AML-193 (cell line): ENCODE measurements at places on chromosomes 5 and 9.
A peak's percentile ranks its signal among the peaks of the same experiment; 100 is the strongest.

- no peak for DNase-seq
Observed at GRCh38 chr5:164742025-164742424, 1236.6 kb downstream of the MAT2B start.

GRCh38 chr9:131038256-131039128 is 29.5 kb downstream of the LAMC3 start:
- DNase-seq, result no peak

DNA sequence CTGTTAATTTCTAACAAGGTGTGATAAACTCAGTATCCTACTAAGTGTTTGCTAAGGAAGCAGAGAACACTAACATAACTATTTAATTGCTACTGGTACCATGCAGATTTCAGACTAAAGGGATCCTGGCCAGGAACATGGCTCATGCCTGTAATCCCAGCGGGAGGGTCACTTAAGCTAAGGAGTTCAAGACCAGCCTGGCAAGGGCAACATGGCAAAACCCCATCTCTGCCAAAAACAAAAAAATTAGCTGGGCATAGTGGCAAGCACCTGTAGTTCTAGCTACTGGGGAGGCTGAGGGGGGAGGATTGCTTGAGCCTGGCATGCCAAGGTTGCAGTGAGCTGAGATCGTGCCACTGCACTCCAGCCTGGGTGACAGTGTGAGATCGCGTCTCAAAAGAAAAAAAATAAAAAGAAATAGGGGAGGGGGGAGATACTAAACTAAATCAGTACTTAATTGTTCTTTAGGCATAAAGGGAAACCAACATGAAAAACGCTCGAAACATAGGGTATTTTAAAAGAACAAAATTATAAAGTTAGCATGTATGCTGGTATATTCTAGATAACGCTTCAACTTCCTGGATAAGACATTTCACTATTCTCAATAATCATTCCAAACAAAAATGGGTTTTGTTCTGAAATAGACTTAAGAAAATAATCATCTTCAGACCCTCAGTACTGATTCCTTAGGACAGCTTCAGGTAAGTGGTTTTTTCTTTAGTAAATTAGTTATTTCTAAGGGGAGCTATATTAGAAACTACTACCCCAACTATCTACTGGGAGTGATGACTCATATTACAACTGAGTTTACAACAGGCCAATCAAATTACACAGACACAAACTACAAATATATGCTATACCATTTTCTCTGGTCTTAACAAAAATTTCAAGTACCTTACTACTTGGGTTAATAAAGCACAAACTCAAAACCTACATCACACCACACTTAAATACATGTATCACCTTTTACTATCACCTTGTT is 3.5 kb downstream of the PANK3 start:
- no peak for DNase-seq

DNA sequence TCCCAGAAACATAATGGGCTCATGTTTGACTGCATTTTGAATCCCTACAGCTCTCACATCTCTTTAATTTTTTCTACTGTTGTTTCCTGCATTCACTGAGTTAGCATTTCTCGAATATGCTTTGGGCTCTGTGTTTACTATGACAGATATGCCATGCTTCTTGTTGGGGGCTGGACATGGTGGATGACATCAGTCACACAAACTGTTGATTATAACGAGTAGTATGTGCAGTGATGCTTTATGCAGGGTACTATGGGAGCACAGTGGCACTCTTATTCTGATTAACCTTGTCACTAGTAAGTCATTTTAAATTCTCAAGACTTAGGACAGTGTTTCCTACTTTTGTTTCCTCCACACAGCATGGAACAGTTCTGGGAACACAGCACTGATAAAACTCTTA is 295.4 kb upstream of the ZNF608 start:
- no peak for DNase-seq

DNA sequence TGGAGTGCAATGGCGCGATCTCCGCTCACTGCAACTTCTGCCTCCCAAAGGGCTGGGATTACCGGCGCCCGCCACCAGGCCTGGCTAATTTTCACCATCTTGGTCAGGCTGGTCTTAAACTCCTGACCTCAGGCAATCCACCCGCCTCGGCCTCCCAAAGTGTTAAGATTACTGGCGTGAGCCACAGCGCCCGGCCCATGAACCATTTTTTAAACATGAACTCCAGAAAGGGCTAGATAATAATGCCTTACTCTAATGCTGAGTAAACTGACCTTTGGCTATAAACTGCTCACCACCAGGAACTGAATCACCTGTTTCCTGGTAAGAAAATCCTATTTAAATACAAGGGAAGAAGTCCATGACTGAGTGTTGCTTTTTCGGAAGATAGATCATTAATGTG is 23.2 kb upstream of the DAB2 start:
- DNase-seq, result no peak

DNA sequence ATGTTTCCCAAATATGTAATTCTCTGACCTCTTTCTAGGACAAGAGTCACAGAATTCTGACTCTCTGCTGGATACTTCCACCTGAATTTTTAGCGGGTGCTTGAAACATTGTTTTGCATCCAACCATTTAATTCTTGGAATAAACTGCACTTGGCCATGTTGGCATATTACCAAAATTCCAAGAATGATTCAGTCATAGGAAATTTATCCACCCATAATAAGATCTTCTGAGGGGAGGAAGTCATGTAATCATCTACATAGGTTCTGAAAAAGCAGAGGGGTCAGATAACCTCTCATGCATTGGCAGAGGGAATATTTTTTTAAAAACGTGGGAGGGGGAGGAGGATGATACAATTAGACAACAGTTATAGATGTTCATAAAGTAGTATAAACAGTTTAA is 156.9 kb downstream of the PAM start:
- DNase-seq, result no peak

DNA sequence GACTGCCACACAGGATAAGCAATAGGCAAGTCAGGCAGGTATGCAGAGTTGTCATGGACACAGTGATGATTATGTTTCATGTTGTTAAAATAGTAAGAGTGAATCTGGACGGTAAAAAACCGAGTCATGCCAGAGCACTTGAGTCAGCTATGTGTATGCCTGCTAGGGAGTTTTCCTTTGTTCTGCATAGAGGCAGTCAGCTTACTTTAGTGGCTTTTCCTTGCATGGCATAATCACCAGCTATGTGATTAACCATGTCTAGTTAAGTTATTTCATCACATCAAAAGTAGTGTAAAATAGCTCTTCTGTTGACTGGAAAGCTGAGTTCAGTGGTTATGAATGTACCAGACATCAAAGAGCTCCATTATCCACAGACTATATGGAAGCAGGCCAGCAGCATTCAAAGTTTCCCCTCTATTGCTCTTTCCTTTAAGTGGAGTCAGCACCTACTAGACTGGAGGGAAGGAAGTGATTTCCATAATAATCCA is 989.8 kb downstream of the TLE1 start:
- no peak for DNase-seq

GRCh38 chr5:125298746-125299379 is 552.4 kb upstream of the ZNF608 start:
- no peak for DNase-seq

DNA sequence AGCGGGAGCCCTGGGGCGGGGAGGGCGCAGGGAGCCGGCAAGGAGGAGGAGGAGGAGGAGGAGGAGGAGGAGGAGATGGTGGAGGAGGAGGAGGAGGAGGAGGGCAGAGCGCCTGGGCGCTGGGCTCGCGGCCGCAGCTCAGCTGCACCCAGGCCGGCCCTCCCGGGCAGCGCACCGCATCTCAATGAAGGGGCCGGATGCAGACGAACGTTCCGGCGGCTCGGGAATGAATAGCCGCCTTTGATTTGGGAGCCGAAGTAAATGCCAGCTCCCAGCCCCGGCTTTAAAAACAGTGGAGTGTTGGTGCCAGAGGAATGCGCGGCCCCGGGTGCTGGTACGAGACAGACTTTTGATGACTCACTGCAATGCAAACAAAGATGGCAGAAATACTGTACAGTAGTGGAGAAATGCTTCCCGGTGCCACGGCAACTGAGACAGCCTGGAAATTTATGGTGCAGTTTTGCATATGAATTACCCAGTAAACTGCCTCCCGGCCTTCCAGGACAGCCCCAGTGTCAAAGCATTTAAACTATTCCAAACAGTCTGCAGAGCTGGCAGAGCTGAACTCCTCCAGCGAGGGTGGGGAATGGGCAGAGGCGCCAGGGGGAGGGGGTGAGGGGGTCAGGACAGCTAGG is 43.1 kb downstream of the NACC2 start:
- DNase-seq, result peak; percentile 11

DNA sequence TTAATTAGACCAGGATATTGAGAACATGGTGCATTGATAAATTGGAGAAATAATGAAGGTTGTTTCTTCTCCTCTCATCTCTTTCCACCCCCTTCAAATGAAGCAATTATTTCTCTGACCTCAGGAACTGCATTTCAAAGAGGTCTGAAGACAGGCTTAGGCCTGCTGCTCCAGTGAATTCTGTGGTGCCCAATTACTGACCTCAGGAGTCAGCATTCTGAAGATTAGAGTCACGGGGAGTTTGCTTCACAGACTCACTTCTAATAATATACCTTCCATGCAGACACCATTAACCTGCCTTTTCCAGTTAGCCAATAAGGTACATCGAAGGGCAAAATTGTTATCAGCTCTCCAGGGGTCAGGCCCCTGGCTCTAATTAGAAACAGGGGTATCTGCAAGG is 270.9 kb downstream of the GAS1 start:
- DNase-seq, result no peak

- no peak for DNase-seq
Observed at GRCh38 chr5:154654486-154655371, 100.4 kb upstream of the LARP1 start.

DNA sequence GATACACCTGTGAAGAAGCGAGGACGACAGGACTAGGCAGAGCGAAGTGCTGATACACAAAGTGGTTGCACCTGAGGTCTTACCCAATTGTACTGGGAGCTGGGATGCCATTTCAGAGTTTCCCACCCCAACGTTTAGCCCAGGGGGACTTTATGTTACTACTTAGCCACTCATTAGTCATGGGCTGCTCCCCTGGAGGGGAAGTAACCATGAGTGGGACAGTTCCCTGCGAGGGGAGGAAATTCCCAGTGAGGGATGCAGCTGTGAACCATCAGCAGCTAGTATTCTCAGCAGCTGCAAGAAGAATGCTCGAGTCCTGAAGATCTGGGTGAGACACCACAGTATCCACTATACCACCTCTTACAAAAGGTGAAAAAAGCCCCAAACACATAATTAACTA is 93.7 kb upstream of the ACTBL2 start:
- DNase-seq, result no peak

- no peak for DNase-seq
Observed at GRCh38 chr5:97832645-97833296, 649.7 kb upstream of the RIOK2 start.

DNA sequence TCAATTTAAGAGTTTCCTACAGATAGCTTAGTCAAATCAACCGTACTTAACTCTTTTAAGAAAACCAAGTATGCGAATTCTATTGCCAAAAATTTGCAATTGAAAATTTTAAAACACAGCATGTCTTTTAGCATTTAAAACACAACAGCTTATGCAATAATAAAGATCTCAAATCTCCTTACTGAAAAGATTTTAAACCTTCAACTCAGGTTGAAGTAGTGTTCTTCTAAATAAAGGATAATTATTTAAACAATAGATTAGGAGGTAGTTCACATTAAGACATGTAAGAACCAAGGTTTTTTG is 5.5 kb downstream of the NR3C1 start:
- DNase-seq, result no peak

- DNase-seq, result no peak
Observed at GRCh38 chr9:108297073-108297472, 558.7 kb downstream of the ACTL7B start.

- no peak for DNase-seq
Observed at GRCh38 chr9:81118416-81118815, 570.9 kb downstream of the TLE1 start.

- DNase-seq, result no peak
Observed at GRCh38 chr9:12737871-12738270, 36.9 kb upstream of the LURAP1L start.

DNA sequence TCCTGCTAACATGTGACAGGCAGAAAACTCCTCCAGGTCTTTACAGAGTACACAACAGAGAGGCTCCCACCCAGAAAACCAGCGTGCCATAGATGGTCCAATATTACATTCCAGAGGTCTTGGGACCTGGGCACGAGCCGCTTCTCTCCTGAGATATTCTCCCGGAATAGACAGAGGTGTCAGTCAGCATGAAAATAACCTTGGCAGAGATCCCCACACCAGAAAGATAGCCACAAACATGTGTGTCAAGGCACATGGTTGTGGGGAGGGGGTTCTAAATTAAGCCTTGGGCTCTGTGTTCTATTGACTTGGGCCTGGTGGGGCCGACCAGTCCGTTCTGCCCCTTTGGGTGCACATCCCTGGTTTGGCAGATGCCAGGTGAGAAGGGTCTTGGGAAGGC is 78.4 kb downstream of the BOD1 start:
- DNase-seq, result no peak

DNA sequence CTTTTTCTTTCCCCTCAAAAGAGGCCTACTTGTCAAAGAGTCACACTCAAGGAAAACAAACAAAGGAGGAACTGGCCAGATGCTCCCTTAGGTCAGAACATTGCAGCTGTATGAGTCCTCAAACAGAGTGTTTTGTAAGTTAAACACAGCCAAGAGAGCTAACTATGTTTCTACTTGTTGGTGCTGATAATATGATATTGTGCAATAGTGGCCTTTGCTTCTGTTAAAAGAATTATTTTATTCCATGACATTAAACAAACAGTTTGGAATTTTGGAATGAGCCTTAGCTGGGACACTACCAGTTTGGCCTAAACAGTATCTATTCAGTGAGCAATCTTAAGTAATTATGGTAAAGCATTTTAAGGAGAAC is 56.0 kb upstream of the TPD52L3 start:
- no peak for DNase-seq

DNA sequence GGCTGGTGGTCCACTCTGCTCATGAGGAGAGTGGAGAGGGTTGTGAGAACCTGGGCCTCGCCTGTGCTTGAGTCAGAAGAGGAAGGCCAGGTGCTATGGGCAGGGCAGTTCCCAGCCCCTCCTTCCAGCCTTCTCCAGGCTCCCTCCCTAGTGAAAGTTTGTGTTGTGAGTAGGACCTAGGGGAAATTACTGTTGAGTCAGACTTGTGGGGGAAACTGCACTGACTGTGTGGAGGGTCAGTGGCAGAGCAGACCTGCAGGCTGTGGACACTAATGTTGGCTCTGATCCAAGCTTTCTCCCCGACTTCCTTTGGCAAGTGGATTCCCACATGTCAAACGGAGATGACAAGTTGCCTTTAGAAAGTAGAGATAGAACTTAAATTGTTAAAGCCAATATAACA is 102.6 kb downstream of the ARHGAP26 start:
- DNase-seq, result no peak
